ENCODE measurements at places on chromosomes 6 and 20.

DNA sequence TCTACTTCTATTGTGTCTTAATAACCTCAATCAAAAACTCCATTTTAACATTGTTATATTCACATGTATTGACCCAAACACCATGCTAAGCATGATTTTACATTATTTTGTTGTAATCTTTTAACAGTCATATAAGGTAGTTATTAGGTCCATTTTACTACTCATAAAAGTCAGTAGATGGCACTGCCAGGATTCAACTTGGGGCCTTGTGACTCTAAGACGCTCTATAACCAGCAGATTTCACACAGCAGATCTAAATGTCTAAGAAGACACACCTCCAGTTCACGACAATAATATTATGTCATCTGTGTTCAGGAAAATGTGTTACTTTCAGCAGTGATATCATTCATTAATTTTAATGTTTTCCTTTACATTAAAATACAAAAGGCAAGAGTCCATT is 88.0 kb downstream of the FRK start:
- no peak for DNase-seq

DNA sequence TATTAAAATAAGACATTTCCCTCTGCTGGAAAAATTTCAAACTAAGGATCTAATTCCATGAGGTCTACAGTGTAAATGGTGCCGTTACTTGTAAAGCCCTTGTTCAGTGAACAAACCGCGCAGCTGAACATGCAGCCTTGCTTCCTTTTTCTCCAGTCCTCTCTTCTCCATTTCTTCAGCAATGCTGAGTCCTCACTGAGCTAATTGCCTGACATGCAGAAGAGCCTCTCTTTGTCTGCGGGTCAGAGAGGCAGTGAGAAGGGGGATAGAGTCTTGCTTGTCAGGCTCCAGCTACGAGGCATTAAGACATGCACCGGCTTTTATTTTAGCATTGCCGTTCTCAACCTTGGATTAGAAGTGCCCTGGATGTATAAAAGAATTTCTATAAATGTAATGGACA is 25.7 kb downstream of the ZDHHC14 start:
- no peak for DNase-seq

- no peak for DNase-seq
Observed at GRCh38 chr6:10793695-10794094, 44.6 kb downstream of the MAK start.

DNA sequence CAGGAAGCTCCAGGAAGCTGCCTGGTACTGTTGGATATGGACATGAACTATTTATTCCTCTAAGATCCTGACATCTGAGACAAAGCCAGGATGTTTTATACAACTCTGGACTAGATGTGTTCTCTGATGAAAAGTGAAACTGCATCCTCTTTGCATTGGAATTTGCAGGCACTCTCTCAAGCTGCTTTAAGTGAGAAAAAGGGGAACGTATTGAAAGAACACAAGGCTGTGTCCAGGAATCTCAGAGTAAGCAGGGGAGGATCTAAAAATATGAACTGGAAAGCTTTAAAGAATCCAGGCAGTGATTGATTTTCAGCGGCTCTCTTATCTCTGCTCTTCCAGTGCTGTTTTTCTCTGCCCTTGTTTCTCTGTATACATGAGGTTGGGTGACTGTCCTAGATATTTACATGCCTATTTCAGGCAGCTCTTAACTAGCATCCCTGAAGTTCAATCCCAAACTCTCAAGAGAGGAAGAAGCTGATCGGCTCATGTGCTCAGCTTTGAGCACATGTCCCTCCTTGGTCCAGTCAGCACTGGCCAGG is 193.8 kb downstream of the PLCB4 start:
- no peak for DNase-seq

GRCh38 chr6:161636882-161637430 is 363.1 kb upstream of the AGPAT4 start:
- DNase-seq = no peak

- no peak for DNase-seq
Observed at GRCh38 chr6:156423075-156423474, 354.1 kb upstream of the ARID1B start.

DNA sequence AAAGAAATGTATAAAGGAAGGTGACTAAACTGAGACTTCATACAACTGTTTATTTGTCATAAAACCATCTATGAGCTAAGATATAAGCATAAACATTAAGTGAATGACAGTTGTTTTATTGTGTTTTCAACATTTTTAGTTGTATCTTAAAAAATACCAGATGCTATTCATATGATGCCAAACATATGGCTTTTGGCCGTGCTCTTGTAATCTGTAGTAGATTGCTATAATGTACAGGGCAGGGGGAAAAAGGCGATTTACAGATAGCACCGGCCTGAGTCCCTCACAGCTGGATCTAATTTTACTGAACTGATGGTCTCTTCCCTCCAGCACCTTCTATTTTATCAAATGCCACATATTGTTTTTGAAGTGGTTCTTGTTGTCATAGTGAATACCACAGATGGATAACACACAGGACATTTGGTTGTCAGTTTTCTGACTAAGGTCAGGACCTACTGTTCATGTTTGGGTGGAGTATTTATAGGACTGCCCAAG is 48.2 kb downstream of the CENPW start:
- DNase-seq = no peak

- DNase-seq = no peak
Observed at GRCh38 chr6:130717657-130718056, 109.5 kb upstream of the SMLR1 start.

- DNase-seq = no peak
Observed at GRCh38 chr6:106145741-106146227, 59.6 kb downstream of the PRDM1 start.

GRCh38 chr6:147653631-147654030 is 145.1 kb downstream of the SAMD5 start:
- no peak for DNase-seq

DNA sequence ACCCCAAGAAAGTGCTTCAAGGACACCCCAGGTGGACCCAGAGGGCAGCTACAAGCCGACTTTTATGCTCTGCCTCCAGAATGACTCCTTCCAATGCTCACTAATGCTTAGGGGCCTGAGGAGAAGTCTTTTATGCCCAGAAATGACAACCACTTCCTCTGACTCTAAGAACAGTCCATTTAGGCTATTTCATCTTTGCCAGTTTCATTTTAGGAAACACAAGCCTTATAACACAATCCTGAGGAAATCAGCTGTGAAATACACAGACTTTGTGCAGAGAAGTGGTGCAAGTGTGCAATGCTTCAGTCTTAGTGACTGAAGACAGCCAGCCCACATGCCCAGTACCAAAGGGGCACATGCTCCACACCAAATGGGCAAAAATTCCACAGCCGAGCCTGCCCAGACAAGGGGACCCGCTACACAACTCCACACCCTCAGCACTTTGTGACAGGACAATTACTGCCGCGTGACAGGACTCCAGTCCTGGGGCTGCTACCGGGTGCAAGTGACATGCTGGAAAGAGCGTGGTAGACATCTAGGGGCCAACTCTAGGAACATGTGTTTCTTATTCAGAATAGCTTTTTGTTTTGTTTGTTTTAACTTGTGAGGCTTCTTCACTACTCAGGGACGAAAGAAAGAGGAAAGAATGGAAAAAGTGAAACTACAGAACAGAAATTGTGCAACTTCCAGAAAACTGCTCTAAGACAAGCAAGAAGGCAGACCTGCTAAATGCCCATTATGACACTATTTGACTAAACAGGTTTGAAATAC is 28.2 kb upstream of the PLAGL1 start:
- DNase-seq = peak; percentile 59

- no peak for DNase-seq
Observed at GRCh38 chr6:130113201-130113710, 94.9 kb downstream of the L3MBTL3 start.

DNA sequence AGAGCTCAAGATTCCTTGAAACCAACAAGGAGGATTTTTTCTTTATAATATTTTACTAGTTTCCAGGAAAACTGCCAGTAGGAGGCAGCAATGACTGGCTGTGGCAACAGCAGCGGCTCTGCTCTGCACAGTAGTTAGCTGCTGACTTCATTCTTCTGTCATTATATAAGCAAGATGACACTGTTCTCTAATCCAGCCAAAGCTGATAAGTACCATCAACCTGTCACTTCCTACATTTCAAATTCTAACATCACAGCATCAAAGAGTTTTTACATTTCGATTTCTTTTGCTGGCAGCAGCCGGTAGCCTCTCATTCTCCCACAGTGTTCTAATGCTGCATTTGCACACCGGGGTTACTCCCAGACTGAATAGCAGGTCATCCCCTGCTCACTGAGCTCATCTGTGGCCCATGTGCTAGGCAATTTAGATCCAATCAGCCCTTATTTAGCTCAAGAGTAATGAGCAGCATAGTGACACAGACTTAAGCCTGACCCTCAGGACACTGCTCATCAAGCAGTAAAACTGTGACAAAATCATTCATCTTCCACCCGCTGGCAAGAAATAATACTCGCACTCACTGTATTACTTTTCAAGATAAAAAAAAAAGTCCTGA is 67.8 kb downstream of the MMS22L start:
- DNase-seq = no peak

DNA sequence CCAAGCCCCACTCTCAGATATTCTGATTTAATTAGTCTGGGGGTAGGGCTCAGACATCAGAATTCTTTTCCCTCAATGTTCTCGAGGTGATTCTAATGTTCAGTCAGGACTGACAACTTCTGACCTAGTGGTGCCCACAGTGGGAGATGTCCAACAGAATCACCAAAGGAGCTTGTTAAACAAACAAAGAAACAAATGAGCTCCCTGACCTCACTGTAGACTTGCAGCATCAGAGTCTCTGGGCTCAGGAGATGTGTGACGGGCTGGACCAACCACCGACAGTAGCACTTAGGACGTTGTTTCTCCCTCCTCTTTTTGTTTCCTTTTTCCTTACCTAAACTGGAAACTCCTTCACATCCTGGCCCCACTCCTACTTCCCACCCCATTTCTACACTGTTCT is 49.3 kb downstream of the CLIC5 start:
- no peak for DNase-seq

GRCh38 chr6:137316626-137317025 is 97.4 kb upstream of the IFNGR1 start:
- DNase-seq = no peak

DNA sequence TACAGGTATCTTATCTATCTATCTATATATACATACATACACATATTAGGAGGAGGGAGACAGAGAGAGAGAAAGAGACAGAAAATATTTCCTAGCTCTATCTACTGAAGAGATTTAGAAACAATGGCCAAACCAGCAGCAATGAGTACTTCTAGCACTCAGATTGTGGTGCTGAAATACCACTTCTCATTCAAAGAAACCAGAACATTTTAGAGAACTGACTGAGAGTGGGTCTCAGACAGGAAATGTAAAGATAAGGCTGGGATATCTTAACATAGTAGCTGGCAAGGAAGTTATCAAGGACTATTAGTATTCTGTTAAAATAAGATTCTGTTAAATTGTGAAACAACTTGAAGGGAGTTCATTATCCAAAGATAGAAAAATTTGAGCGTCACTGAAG is 57.0 kb downstream of the DNAAF9 start:
- no peak for DNase-seq

DNA sequence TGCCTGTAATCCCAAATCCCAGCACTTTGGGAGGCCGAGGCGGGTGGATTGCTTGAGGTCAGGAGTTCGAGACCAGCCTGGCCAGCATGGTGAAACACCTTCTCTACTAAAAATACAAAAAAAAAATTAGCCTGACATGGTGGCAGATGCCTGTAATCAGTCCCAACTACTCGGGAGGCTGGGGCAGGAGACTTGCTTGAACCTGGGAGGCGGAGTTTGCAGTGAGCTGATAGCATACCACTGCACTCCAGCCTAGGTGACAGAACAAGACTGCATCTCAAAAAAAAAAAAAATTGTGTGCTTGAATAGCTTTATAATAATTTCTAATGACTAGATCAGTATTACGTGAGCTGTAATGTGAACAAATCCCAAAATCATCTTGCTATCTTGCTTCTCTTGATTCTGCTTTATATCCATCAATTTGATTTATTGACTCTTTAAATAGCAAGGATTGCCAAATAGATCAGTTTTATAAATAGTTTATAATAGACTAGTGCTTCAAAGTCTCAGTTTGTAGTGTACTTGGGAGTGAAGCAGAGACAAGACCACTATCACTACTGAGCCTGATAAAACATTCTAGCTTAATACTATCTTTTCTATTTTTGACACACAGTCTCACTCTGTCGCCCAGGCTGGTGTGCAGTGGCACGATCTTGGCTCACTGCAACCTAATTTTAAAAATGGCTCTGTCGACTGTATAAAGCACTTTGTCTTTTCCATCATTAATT is 7.1 kb downstream of the AMD1 start:
- DNase-seq = no peak

- no peak for DNase-seq
Observed at GRCh38 chr20:52754366-52754765, 217.8 kb upstream of the TSHZ2 start.

- DNase-seq = no peak
Observed at GRCh38 chr20:23313271-23313670, 37.3 kb upstream of the NXT1 start.

GRCh38 chr6:157223021-157223430 is 100.3 kb downstream of the TMEM242 start:
- peak; percentile 18 for DNase-seq

- no peak for DNase-seq
Observed at GRCh38 chr6:163531122-163531521, 116.6 kb downstream of the QKI start.

DNA sequence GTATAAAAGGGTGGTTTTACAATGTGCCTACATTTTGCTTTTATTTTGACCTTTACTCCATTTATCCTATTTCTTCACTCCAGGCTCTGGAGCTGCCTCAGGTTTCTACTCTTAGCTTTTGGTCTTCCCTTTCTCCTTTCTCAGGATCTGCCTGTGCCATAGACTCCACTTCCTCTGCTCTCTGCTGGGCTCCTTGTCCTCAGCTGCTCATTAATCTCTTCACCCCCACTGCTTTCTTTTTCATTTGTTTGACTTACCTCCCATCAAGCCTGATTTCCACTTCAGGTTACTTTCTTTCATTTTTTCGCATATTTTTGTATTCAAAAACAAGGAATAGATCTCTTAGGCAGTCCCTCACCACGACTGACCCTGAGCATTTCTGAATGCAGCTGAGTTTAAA is 106.8 kb downstream of the COL19A1 start:
- DNase-seq = no peak

DNA sequence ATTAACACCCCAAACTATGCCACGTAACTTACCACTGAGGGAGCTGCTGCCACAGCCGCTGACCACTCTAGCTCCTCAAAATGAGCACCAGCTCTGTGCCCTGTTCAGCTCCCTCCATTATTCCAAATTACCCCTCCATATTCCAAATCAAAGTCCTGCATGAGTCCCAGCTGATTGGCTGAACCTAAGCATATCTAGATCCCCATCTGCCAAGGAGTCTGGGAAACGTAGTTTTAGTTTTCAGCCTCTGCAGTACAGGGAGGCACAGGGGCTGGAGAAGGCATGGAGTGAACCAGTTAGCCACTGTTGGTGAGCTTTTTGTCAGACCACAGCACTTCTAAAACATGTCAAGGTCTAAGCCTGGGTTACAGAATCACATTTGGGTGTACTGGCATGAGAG is 15.9 kb downstream of the UNC5CL start:
- no peak for DNase-seq

All from SIG-M5 (cell line).